NCI-H187 treated with DMSO at 0.1 percent for 48 hours (cell line): ENCODE measurements at places on chromosomes 16 and 17.

- no peak for DNase-seq
These were observed 15.8 kb downstream of the FA2H start for GRCh38 chr16:74758801-74759200.

- no peak for DNase-seq
These were observed 17.8 kb upstream of the NAGLU start for GRCh38 chr17:42518046-42518754.

GRCh38 chr17:5672141-5672540 is 87.8 kb upstream of the NLRP1 start:
- DNase-seq: no peak

- DNase-seq: no peak
These were observed 47.6 kb upstream of the IRX3 start for GRCh38 chr16:54334208-54334607.

- no peak for DNase-seq
These were observed 130.3 kb upstream of the RBBP6 start for GRCh38 chr16:24409045-24409444.

DNA sequence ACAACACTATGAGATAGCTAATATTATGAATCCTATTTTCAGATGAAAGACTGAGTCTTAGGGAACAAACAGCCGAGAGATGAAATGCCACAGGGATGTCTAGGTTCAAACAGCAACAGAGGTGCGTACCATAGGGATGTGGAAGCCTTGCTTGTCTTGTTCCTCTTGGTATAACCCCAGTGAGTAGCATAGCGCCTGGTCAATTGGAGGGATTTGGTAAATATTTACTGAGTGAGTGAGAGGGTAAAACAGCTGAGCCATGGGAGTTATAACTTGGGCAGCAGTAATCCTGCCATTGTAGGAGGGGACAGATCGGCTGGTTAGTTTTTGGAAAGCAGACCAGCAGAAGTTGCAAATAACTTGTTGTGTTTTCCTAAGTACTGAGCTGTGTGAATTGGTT is 80.2 kb downstream of the WWOX start:
- DNase-seq: no peak

DNA sequence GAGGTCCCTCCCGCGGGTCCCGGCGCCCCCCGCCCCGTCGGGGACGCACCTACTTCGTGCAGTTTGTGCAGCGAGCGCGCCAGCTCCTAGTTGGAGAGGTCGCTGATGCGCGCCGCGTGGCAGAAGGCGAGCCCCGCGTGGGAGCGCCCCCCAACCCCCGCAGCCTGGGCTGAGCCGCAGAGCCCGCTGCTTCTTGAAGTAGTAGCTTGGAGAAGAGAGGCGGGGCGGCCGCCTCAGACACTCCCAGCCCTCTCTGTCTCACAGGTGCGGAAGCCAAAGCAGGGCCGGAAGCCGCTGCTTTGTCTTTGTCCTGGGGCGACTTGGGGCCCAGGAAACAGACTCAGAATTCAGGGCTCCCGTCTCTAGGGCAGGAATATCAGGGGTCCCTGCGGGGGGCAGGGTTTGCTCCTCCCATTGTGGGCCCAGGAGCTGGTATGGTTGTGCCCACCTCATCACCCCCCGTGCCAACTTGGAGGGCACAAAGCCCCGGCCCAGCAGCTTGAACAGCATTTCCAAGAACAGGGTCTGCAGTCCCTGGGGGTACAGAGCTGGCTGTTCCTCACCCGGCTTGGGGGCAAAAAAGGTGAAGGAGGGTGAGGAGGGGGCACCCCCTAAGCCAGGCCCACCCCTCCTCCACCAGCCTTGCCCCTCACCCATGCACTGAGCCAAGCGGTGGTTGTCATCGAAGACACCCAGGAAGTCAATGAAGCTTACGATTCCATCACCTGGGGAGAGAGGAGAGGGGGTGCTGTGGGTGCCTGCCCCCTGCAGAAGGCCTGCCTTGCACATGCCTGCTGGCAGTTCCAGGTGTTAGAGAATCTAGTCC is 13.5 kb downstream of the SPATA32 start:
- DNase-seq: no peak

DNA sequence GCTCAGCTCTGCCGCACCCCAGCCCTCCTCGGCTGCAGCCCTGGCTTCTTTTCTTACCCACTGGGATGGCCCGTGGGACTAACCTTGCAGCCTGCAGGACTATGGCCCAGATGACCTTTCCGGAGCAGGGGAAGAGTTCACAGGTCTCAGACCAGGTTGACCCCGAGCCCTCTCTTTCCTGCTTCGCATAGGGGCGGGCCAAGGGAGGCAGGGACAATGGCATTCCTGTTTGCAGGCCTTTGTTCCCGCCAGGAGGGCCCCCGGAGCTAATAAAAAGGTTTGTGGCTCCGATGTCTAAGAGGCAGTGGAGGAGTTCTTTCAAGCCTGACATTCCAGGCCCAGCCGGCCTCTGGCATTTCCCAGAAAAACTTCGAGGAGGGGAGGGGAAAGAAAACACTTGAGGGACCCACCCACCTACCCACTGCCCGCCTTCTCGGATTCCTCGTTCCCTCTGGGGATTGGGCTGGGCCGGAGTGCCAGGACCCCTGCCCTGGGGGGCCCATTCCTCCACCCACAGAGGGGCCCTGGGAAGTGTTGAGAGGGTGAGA is 5.8 kb upstream of the SOCS3 start:
- DNase-seq: no peak

GRCh38 chr17:50177983-50178834 is 12.4 kb downstream of the SGCA start:
- DNase-seq: no peak

- no peak for DNase-seq
These were observed 22.2 kb downstream of the RMI2 start for GRCh38 chr16:11367483-11367906.

GRCh38 chr17:4098521-4099209 is 44.2 kb downstream of the ZZEF1 start:
- no peak for DNase-seq

DNA sequence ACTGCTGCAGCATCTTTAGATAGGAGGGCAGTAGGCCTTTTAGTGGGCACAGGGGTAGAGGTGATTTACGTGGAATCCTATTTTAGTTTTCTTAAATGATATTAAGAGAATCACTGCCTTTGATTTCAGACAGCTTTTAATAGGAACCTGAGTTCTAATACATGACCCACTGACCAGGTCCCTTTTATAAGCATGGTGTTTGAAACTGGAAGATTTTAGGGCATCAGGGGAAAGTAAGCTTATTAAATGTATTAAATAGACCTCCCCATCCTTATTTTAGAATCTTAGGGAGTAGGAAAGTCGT is 2.0 kb downstream of the MSL1 start:
- DNase-seq: no peak

- DNase-seq: no peak
These were observed 203.7 kb upstream of the KIF2B start for GRCh38 chr17:53619025-53619424.

DNA sequence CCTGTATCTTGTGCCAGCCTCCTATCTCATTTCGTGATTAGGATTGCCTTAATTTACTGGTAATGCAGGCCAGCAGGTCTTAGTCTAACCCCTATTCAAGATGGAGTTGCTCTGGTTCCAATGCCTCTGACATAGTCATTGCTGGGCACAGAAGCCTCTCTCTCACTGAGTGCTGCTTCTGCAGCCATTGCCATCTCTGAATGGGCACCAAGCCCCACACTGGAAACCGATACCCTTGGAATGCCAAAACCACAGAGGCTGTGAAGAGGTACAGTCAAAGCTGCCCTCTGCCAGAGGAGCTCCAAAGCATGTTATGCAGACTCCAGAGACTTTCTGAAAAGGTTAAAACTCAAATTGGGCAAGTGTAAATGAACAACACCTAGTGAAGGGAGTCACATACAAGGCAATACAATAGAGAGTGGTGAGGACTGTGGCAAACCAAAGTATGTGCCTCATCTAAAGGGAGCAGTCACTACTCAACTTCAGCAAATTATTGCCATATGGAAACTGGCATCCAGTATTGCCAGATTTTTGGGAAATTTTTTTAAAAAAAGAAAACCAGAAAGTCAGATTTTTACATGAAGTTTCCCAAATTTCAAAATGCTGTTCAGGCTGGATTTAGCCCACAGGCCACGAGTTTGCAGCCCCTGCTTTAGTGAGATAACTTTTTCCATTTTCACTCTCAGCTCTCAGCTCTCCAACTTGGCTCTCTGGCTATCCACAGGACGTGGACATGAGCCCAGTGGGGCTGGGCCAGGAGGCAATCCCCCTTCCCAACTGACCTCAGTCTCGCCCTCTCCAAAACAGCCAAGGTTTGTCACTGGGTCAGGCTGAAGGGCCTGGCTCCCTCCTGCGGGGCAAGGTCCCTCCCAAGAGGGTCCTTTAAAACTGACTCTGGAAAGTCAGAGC is 2.1 kb upstream of the MMP2 start:
- DNase-seq: no peak

DNA sequence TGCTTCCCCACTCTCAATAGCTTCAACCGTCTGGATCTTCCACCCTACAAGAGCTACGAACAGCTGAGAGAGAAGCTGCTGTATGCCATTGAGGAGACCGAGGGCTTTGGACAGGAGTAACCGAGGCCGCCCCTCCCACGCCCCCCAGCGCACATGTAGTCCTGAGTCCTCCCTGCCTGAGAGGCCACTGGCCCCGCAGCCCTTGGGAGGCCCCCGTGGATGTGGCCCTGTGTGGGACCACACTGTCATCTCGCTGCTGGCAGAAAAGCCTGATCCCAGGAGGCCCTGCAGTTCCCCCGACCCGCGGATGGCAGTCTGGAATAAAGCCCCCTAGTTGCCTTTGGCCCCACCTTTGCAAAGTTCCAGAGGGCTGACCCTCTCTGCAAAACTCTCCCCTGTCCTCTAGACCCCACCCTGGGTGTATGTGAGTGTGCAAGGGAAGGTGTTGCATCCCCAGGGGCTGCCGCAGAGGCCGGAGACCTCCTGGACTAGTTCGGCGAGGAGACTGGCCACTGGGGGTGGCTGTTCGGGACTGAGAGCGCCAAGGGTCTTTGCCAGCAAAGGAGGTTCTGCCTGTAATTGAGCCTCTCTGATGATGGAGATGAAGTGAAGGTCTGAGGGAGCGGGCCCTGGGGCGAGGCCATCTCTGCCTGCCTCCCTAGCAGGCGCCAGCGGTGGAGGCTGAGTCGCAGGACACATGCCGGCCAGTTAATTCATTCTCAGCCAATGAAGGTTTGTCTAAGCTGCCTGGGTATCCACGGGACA is 11.1 kb upstream of the CLEC18A start:
- DNase-seq: no peak

DNA sequence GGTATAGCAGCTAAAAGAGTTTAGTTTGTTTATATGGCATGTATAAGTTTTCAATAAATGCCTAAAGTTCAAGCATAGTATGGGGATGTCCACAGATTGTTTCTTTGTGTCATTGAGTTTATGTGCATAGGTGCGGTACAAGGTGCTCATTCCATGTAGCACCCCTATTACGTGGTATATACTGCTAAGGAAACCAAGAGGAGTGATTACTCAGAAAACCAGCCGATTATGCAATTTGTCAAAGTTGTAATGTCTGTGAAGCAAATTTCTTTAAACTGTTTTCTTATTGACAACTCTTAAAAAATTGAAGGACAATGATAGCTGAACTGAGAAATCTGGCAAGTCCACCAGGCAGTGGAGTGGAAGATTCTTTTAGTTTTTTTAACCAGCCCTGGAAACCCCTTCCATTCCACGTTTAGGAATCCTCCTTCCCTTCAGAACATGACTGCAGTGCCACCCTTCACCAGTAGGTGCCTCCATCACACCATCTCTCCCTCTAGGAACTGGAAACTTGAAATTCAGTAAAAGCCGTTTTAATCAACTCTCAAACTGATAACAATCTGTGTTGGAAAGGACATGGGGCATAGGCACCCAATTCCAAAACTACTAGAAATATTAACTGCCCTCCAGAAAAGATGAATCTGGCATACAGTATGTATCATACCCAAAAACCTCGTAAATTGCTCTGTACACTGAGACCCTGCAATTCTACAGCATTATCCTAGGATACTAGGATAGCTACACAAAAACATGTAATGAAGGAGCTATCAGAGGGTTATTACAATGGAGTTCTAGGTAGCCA is 43.5 kb downstream of the REXO5 start:
- DNase-seq: no peak

- DNase-seq: no peak
These were observed at the start of gene C16orf74 for GRCh38 chr16:85750827-85751697. C16orf74 (minus strand) TSS chr16:85751096; CDS start chr16:85735217, 15,879 bp downstream.

- no peak for DNase-seq
These were observed 154.6 kb upstream of the ZNF267 start for GRCh38 chr16:31718998-31719397.

DNA sequence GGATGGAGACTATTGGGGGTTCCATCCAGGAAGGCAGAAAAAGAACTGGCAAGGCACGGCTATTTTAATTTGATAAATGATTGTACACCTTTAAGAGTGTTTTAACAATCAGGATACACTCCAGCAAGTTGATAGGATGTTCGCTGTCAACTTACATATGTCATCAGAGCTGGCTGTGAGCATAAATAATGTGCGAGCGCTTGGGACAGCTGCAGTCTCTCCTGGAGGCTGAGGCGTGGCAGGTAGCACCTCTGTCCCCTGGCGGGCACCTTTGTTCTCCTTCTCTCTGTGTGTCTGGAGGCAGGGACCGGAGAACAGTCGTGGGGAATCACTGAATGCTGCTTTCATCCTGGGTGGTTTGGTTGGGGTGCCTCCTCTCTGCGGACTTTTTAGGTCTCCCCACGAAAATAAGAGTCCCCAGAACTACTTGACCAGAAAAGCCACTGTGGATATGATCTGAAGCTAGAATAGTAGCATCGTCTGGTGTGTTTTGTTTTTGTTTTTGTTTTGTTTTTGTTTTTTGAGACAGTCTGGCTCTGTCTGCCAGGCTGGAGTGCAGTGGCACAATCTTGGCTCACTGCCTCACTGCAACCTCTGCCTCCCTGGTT is 9.4 kb downstream of the BAHCC1 start:
- peak; percentile 66 for DNase-seq

- no peak for DNase-seq
These were observed 202.2 kb upstream of the CHMP6 start for GRCh38 chr17:80789356-80789902.

DNA sequence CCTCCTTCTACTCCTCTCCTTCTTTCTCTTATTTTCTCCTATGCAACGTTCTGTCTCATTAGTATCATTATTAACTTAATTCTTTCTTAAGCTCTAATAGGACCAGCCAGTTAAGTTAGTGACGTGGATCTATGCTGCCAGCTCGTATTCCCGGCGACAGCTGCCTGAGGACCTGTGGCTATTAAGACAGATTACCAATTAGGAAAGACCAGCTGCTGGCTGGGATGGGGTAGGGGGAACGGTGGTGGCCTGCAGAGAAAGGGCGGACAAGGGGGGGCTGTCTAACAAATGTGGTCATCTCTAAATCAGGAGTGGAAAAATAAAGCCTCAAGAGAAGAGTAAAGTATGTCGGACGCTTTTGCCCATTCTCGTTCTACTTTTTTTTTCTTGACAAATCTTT is 770 bp upstream of the MYH3 start:
- no peak for DNase-seq

- no peak for DNase-seq
These were observed 143.8 kb upstream of the CRHR1 start for GRCh38 chr17:45640141-45640850.

- DNase-seq: no peak
These were observed 729.3 kb downstream of the MAF start for GRCh38 chr16:78871241-78871640.
